ENCODE measurements at places on chromosomes 7 and 10. TPM values are rescaled to one million over a fixed set of nuclear protein-coding genes. Genes with fewer than 3 reads are reported as not detected.

DNA sequence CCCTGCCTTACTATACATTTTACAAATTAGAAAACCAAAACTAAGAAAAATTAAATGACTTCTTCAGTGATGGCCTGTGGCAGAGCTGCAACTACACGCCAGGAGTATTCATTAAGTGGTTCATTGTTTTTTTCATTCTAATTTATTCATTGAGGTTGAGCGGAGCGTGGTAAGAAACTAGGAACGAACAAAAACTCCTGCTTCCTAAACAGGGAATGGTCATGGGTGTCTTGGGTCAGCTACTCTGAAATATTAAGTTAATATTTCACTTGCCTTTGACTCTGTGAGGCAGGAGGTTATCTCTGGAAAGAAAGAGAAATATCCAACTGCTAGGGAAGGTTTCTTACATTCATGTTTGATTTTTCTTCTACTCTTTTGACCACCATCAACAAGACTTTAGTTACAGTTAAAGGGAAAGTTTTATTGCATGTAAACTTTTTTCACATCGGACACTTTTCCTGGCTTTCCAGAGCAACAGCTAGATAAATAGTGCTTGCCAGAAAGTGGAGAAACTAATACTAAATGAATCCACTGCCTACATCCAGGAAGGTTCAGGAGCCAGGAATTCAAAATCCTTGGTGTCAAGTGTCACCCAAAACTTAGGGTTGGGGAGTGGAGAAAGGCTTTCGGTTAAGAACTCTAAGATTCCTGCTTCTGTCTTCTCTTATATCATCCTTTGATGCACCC lies 896 bp upstream of the GNG11 start:
- no peak overlapping the region for H3K4me3 ChIP-seq
- DNase-seq = no peak
- H3K4me1 ChIP-seq = peaks cover 8% of the 10 kb centered on the region

DNA sequence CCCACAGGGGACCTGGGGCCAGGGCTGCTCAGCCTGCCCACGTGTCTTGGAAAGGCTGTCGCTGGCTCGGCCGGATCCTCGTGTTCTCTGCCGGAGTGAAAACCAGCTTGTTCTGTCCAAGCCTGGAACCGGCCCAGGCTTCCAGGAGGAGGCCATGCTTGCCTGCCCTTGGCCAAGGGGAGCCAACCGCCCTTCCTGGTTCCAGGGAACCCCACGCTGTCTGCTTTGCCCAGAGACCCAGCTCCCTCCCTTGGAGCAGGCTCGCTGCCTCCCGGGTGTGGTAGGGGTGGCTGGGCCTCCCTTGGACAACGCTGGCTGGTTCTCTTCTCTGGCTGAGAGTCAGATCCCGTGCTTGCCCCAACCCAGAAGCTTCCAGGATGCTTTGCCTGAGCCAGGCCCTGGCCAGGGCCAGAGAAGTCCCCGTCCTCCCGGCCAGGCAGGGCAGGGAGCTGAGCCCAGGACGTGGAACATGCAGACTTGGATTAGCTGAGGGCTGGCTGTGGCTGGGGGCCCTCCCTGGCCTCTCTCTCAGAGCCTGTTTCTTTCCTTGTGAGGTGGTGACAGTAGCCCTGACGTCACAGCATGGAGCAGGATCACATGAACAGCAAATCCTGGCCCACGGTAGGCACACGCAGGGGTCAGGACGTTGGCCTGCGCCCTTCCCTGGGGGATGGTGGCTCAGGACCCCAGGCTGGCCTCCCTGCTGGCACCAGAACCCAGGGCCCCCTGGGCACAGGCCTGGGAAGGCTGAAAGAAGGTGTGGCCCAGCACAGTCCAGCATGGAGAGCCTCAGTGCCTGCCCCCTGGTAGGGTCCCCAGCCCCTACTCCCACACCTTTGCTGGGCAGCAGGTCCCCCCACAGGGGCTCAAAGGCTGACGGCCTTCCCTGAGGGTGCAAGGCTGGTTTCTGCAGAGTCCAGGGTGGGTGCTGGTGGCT lies 67.5 kb downstream of the PWWP2B start:
- peaks cover 21% of the 10 kb centered on the region for H3K4me1 ChIP-seq
- H3K27ac ChIP-seq = peak overlapping the region; percentile 79
- H3K27me3 ChIP-seq = no peaks in the 10 kb centered on the region
- H3K36me3 ChIP-seq = no peaks in the 10 kb centered on the region

GRCh38 chr7:34260279-34260678 lies 354.9 kb downstream of the BMPER start:
- H3K4me1 ChIP-seq = no peaks in the 10 kb centered on the region
- H3K36me3 ChIP-seq = no peaks in the 10 kb centered on the region
- H3K4me3 ChIP-seq = no peak overlapping the region
- no peak overlapping the region for H3K27ac ChIP-seq
- DNase-seq = no peak
- no peaks in the 10 kb centered on the region for H3K27me3 ChIP-seq

- no peak for DNase-seq
- H3K4me1 ChIP-seq = no peaks in the 10 kb centered on the region
- no peak overlapping the region for H3K27ac ChIP-seq
- no peak overlapping the region for H3K4me3 ChIP-seq
- H3K36me3 ChIP-seq = no peaks in the 10 kb centered on the region
- no peaks in the 10 kb centered on the region for H3K27me3 ChIP-seq
These were observed 46.5 kb downstream of the TMEM106B start for GRCh38 chr7:12257582-12257981.

- peaks cover under 1% of the 10 kb centered on the region for H3K27me3 ChIP-seq
- no peak overlapping the region for H3K27ac ChIP-seq
- H3K4me1 ChIP-seq = peaks cover 2% of the 10 kb centered on the region
- H3K4me3 ChIP-seq = no peak overlapping the region
These were observed 791 bp downstream of the MYL7 start for GRCh38 chr7:44140341-44140740.

GRCh38 chr10:76459016-76459730 lies 1027.7 kb downstream of the LRMDA start:
- H3K27me3 ChIP-seq = no peaks in the 10 kb centered on the region
- no peak for DNase-seq
- H3K27ac ChIP-seq = no peak overlapping the region
- H3K4me3 ChIP-seq = no peak overlapping the region
- peaks cover 11% of the 10 kb centered on the region for H3K4me1 ChIP-seq

DNA sequence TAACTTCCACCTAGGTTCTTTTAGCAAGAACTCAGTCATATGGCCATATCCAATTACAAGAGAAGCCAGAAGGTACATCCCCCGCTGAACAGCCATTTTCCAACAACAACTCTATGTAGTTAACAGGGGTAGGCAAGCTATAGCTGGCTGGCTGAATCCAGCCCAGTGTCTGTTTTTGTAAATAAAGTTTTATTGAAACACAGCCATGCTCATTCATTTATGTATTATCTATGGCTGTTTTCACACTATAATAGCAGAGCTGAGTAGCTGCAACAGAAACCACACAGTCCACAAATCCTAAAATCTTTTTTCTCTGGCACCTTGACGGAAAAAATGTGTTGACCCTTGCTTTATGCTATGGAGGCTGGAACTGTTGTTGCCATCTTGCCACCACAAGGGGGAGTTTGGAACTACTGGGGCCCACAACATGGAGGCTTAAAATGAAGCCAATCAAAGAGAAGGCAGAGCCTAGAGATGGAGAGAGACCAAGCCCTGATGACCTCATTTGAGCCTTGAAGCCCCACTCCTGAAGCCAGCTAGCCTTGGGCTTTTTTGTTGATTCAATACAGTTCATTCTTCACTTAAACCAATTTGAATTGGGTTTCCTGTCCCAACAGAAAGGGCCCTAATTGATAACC lies 33.3 kb upstream of the XPNPEP1 start:
- DNase-seq = no peak
- no peaks in the 10 kb centered on the region for H3K36me3 ChIP-seq
- no peak overlapping the region for H3K27ac ChIP-seq
- H3K4me1 ChIP-seq = no peaks in the 10 kb centered on the region

GRCh38 chr10:22071332-22071731 lies 67.8 kb upstream of the DNAJC1 start:
- no peak for DNase-seq
- H3K27ac ChIP-seq = no peak overlapping the region
- H3K36me3 ChIP-seq = no peaks in the 10 kb centered on the region
- H3K4me3 ChIP-seq = no peak overlapping the region
- H3K4me1 ChIP-seq = no peaks in the 10 kb centered on the region

- no peaks in the 10 kb centered on the region for H3K4me1 ChIP-seq
- H3K27me3 ChIP-seq = no peaks in the 10 kb centered on the region
- no peaks in the 10 kb centered on the region for H3K36me3 ChIP-seq
- H3K4me3 ChIP-seq = no peak overlapping the region
These were observed 246.2 kb downstream of the MAD1L1 start for GRCh38 chr7:1986366-1987083.

DNA sequence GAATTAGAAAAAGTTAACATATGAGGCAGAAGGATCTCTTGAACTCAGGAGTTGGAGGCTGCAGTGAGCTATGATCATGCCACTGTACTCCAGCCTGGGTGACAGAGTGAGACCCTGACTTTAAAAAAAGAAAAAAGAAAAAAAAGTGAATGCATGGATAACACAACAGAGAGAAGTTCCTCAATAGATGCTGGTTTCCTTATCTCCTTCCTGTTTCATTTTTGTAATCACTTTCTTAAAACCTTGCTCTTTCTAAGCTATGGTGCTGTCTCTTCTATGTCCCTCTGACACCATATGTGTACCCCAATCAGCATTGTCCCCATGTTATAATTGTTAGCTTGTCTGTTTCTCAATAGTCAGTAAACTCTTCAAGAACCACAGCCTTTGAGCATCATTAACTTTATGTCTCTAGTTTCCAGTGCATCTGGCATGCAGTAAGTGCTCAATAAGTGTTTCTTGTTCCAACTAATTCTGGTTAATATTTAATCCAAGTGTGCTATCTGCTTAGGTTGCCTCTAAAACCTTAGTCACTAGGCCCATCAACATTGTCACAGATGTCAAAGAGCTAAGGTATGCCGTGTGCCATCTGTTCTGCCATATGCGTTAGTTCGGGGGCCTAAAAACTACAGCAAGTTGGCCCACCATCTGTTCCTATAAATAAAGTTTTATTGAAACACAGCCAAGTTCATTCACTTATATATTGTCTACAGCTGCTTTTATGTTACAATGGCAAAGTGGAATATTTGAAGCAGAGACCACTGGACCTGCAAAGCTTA lies 36.2 kb downstream of the MPP7 start:
- no peak overlapping the region for H3K4me3 ChIP-seq
- H3K27me3 ChIP-seq = no peaks in the 10 kb centered on the region

- no peak for DNase-seq
- H3K27ac ChIP-seq = no peak overlapping the region
These were observed 45.4 kb downstream of the CACNB2 start for GRCh38 chr10:18185621-18186020.

DNA sequence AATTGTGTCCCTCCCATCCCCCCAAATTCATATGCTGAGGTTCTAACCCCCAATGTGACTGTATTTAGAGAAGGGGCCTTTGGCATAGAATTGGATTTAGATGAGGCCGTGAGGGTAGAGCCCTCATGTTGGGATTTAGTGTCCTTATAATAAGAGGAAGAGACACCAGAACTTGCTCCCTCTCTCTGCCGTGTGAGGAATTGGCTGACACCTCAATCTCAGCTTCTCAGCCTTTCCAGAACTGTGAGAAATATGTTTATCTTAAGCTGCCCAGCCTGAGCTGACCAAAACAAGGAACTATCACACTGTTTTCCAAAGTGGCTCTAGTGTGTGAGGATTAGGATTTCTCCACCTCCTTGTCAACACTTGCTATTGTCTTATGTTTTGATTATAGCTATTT lies 400.0 kb upstream of the FZD8 start:
- no peaks in the 10 kb centered on the region for H3K4me1 ChIP-seq
- no peaks in the 10 kb centered on the region for H3K36me3 ChIP-seq
- no peak overlapping the region for H3K27ac ChIP-seq
- DNase-seq = no peak

DNA sequence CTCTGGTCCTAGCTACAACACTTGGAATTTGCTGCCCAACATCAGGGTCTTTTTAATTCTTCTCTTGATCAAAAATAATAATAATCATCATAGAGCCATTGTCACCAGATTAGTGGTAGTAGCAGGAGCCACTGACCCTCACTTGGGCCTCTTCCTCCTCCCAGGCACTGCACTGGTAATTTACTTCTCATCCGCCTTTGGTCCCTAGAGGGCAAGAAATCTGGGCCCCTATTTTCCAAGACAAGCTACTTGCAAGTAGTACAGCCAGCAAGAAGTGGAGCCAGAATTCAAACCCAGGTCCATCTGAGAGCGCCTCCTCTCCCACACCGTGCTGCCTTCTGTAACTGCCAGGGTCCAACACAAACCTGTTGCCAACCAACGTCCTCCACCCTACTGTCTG lies 121.2 kb downstream of the SPDYE5 start:
- peak overlapping the region; percentile 74 for H3K27ac ChIP-seq
- H3K36me3 ChIP-seq = no peaks in the 10 kb centered on the region
- no peaks in the 10 kb centered on the region for H3K27me3 ChIP-seq

DNA sequence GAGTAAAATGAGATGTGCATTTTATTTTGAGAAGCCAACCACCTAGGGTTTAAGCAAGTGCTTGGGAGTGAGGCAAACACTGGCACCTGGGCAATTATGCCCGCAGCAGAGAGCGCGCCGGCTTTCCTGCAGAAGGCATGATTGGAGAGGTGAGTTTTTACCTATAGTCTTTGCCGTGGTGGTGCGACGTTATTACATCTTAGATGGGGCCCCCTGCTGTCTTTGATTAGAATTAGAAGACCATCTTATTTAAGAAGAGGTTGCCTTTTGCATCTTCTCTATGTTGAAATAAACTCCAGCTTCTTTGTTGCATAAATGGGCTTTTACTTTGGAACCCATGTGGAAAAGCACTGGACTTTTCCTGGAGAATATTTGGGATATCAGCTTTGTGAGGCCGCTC lies 409.5 kb downstream of the GLRX3 start:
- H3K4me1 ChIP-seq = no peaks in the 10 kb centered on the region
- H3K27ac ChIP-seq = no peak overlapping the region
- no peaks in the 10 kb centered on the region for H3K27me3 ChIP-seq
- DNase-seq = no peak
- H3K4me3 ChIP-seq = no peak overlapping the region

Gene SORBS1
- total RNA-seq = 84.2 TPM

Gene CCDC3
- total RNA-seq = 0.98 TPM

Gene NOLC1
- total RNA-seq = 43.0 TPM

Gene OR2A1
- 0.46 TPM for total RNA-seq

Gene IKZF1
- 65.1 TPM for total RNA-seq

Gene GPR15LG
- 0.37 TPM for total RNA-seq

Gene TMEM236
- 4.1 TPM for total RNA-seq

Gene CUBN
- total RNA-seq = 7.8 TPM

Gene TUBB8
- total RNA-seq = not detected

Gene PBLD
- total RNA-seq = 1.8 TPM

Gene AMZ1
- 8.4 TPM for total RNA-seq

Gene IFRD1
- total RNA-seq = 85.3 TPM

Gene SHLD2
- total RNA-seq = 30.1 TPM

Gene SEMA4G
- 12.6 TPM for total RNA-seq

All from upper lobe of left lung (tissue), 6 donors.